RKO (cell line): ENCODE measurements at places on chromosomes 1 and 21.

- no peak for DNase-seq
Observed at GRCh38 chr1:237471377-237471776, 419.3 kb downstream of the ZP4 start.

DNA sequence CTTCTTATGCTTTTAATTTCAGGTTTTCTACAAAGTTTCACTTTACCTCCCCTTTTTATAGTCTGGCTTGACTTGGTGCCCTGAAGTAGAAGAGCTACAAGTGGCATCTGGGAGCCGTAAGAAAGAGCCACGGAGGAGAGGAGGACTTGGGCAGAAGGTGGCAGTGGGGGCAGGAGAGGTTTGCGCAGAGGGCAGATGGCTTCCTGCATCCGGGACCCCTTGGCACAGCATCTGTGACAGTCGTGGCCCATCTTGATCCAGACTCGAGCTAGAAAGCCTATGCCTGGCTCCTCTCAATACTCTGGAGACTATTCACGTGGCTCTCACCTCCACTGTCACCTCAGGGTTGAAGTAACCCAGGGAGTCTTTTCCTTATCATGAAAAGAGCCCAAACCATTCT lies 169.1 kb downstream of the DYRK1A start:
- no peak for DNase-seq

DNA sequence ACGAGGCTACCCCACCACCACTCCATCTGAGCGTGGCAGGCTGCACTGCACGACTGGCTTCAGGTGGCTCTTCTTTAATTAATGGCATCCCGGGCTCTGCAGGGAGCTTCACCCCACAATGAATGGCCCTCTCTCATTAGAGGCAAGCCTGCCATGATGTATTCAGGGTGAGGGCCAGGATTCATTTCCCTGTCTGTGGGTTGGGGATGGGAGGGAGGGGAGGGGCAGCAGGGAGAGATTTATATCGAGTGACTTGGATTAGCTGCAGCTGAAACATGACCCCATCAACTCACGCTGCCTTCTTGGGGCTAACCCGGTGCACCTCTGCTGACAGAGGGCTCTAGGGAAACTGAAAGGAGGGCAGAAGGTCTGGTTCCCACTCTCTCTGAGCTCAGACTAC lies 54.2 kb downstream of the ERI3 start:
- no peak for DNase-seq

GRCh38 chr1:169124459-169124858 lies 18.0 kb downstream of the ATP1B1 start:
- no peak for DNase-seq

DNA sequence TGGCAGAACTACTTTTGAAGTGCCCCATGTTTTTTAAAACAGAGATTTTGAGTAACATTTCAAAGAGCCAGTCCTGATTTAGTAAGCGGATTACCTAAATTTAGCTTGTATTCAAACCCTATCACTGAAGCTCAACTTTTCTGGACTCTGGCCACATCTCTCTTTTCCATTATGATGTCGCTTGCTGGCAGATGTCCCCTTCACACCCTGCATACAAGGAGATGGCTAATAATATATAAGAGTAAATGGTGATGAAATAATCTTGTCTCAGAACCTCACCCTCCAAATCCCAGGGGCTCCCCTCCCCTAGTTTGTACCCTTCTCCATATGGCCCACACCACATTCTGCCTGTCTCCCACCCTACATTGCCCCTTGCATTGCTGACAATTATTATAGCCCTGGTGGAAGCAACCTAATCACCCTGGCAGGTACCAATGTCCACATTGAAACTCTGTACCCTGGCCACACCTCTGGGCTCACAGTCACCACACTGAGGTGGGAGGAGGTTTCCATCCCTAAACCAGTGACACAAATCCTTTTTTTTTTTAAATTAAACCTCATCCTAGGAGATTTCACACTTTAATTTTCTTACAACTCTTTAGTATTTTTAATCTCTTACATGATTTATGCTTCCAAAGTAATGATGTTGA lies 106.0 kb upstream of the SYT6 start:
- DNase-seq, result no peak

- peak; percentile 58 for DNase-seq
Observed at GRCh38 chr1:26771643-26772321, 16.0 kb upstream of the PIGV start.

DNA sequence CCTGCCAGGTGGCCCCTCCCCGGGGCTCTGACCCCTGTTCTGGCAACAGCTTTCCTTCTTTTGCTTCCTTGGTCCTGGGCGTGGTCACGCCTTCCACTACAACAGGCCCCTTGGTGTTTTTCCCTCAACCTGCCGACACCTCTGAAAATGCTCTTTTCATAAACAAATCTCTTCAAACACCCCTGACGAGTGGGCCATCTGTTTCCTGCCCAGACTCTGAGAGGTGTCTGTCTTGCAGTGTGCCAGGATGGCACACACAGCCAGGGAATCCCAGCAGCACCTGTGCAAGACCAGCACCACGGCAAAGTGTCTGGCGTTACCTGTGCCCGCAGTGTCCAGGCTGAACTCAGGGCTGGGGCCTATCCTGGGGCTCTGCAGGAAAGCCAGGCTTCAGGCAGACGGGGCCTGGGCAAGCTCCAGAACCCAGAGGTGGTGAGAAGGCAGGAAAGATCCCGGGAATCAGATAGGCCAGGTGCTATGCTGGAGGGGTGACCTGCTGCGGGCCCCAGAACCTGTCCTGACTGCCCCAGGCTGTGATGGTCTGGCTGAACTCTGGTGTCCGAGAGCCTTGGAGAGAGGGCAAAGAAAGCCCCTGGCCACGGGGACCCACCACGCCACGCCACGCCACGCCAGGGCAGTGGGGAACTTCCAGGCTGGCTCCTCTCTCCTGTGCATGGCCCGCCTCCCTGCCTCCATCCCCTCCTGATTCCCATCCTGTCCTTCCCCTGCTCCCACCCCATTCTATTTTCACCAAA lies 88.9 kb downstream of the SIK1 start:
- no peak for DNase-seq

- DNase-seq, result peak; percentile 11
Observed at GRCh38 chr1:101200513-101200912, 36.3 kb upstream of the S1PR1 start.

DNA sequence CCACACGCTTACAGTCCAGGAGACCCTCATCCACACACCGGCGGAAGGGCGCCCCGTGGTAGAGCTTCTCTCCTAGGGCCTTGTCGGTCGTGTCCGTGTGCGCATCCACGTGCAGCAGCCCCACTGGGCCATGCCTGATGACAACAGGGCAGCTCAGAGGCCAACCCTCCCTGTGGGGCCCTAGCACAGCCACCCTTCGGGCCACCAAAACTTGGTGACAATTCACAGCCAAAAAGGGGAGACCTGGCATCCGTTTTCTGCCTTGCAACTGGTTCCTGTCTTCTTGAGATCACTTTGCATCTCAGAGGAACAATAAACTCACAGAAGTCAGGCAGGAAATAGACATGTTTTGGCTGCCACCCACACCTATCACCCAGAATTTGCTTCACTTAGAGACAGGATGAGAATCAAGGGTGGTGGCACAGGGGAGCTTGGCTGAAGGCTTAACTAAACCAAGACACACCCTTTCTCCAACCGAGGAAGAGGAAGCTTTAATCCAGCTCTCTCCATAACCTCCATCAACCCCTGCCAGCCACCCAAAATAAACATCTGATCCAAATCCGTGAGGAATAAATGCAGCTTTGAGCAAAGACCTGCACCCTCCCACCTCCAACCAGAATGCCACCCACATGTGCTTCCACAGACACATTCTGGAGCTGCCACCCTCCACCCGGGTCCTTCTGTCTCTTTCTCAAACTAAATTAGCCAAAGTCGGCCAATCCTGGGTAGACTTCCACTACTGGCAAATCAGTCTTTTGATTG lies 5.7 kb downstream of the AGMAT start:
- DNase-seq, result no peak

DNA sequence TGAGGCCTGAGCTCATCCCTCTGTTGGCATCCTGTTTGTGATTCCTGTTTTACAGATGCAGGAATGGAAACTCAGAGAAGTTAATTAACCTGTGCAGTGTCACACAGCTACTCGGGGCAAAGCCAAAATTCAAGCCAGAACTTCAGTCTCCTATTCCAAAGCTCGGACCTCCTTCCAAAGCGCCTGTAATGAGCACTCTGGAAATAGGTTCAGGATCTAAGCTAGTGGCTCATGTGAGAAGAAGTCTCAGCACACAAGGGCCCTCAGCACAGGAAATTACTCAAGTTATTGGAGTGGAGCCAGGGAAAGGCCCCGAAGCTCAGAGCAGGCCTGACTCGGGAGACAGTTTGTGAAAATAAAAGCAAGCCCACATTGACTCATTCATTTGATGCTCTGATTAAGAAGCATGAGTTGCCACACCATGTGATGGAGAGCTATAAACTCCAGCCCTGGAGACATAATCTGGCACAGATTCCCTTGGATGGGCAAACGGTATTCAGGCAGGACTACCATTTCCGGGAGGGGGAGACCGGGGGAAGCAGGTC lies 50.6 kb upstream of the LYST start:
- DNase-seq, result peak; percentile 100
